Testis (tissue), 5 donors: ENCODE measurements at places on chromosomes 3 and 15. TPM values are rescaled to one million over a fixed set of nuclear protein-coding genes. Genes with fewer than 3 reads are reported as not detected.

The MYH15 gene
- polyA plus RNA-seq, result 0.91 TPM

The LRRN1 gene
- 24.5 TPM for polyA plus RNA-seq

The CACNA1D gene
- polyA plus RNA-seq, result 8.0 TPM

The ZWILCH gene
- polyA plus RNA-seq, result 77.5 TPM

The ARNT2 gene
- 34.3 TPM for polyA plus RNA-seq

The SLC27A2 gene
- polyA plus RNA-seq, result 2.1 TPM

The LRRK1 gene
- 23.0 TPM for polyA plus RNA-seq

The ETFA gene
- 72.1 TPM for polyA plus RNA-seq

The FBLN2 gene
- polyA plus RNA-seq, result 172 TPM

GRCh38 chr3:105327662-105328337, 38.9 kb upstream of the ALCAM start:
- no peak for DNase-seq
- no peaks in the 10 kb centered on the region for H3K27me3 ChIP-seq
- H3K27ac ChIP-seq, result no peak overlapping the region
- no peaks in the 10 kb centered on the region for H3K4me1 ChIP-seq
- H3K4me3 ChIP-seq, result no peak overlapping the region

GRCh38 chr15:64127521-64128270, 23.8 kb upstream of the SNX22 start:
- DNase-seq, result no peak
- no peaks in the 10 kb centered on the region for H3K4me1 ChIP-seq
- no peak overlapping the region for H3K27ac ChIP-seq
- H3K4me3 ChIP-seq, result no peak overlapping the region

GRCh38 chr3:54826251-54826691, 101.6 kb downstream of the LRTM1 start:
- H3K27ac ChIP-seq, result no peak overlapping the region

DNA sequence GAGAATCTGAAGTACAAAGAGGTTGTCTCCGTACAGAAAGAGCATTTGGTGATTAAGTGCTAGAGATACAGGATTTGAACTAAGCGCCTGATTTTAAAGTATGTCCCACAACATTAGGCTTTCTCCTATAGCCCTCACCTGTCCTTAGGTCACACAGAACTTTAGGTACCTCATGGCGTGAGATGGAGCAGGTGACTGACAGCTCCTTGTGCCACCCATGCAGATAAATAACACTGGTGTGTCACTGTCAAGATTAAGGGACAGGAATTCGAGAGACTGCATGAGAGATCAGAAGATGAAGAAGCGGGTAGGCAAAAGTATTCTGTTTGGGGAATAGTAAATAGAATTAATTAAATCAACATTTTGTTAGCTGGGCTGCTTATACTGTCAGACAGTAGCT, 1.1 kb downstream of the BLM start:
- H3K36me3 ChIP-seq, result no peaks in the 10 kb centered on the region
- H3K27me3 ChIP-seq, result no peaks in the 10 kb centered on the region
- no peaks in the 10 kb centered on the region for H3K4me1 ChIP-seq
- no peak for DNase-seq

DNA sequence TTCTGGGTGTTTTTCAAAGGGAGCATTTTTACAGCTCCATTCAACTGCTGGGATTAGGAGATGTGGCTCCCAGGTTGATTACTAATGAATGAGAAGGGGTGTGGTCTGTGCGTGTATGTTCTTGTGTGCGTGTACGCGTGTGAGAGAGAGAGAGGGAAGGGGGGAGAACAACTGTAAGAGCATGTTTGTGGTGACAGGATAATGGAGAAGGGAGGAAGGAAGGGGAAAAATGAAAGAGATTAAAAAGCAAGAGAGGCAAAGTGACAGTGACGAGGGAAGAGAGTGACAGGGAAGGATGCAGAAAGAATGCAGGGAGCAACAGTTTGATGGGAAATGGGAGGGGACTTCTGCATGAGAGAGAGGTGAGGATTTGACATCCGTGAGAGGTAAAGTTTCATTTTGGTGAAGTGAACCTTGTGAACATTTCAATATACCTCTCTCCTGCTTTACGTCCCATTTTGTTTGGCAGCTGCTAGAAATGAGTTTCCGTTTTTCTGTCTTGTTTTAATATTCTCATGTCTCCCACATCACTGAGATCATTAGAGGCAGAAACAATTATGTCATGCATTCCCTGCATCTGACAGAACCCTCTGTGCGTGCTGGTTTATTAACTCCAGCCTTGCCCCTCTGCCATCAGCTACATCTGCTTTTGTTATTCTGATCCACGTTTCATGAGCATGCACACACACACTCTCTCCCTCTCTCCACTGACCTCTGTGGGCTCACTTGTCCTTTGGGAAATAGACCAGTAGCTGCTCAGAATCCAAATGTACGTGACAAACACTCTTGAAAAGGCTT, 161.6 kb downstream of the GAP43 start:
- no peak for DNase-seq
- H3K36me3 ChIP-seq, result no peaks in the 10 kb centered on the region
- peaks cover 6% of the 10 kb centered on the region for H3K4me1 ChIP-seq
- H3K27me3 ChIP-seq, result no peaks in the 10 kb centered on the region
- H3K27ac ChIP-seq, result no peak overlapping the region

DNA sequence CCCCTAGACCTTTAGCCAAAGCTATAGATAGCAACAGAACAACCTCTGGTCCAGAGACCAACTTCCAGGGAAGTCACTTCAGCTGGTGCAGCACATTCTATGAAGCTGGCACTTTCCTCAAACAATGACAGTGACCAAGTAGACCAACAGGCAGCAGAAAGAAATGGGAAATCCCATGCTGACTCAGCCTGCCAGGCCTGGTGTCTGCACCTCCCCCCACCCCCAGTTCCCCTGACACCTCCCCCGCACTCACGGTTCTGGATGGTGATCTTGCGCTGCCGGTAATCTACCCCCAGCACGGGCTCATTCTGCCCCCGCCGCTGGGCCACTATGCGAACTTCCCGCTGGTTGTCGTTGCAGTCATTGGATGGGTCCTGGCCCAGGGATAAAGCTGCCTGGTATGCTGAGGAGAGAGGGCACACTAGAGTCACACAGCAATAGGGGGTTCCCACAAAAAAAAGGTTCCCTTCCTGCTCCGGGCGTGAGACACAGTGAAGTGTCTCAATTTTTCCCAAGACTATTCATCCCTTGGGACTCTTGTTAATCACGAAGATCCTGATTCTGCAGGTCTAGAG, 17.0 kb downstream of the ILDR1 start:
- no peaks in the 10 kb centered on the region for H3K36me3 ChIP-seq
- DNase-seq, result no peak
- H3K4me3 ChIP-seq, result no peak overlapping the region
- H3K27ac ChIP-seq, result no peak overlapping the region
- H3K4me1 ChIP-seq, result peaks cover 4% of the 10 kb centered on the region
- H3K27me3 ChIP-seq, result no peaks in the 10 kb centered on the region

DNA sequence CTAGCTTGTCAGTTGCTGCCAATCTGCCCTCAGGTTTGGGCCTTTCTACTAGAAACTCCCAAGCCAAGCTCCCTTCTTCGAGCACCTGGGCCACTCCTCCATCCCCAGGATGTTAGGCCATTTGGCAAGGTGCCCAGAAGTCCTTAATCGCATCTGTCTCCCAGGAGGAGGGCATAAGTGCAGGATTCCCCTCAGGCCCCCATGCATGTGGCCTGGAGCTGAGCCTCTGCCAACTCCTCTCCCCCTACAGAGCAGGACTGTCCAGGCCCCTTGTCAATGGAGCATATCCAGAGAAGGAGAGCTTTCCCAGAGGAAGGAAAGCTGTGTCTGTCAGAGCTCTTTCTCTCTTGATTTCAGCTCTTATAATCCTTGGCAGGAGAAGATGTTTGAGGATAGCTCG, 182.6 kb upstream of the ROPN1 start:
- no peak overlapping the region for H3K27ac ChIP-seq
- H3K36me3 ChIP-seq, result no peaks in the 10 kb centered on the region
- H3K27me3 ChIP-seq, result no peaks in the 10 kb centered on the region

DNA sequence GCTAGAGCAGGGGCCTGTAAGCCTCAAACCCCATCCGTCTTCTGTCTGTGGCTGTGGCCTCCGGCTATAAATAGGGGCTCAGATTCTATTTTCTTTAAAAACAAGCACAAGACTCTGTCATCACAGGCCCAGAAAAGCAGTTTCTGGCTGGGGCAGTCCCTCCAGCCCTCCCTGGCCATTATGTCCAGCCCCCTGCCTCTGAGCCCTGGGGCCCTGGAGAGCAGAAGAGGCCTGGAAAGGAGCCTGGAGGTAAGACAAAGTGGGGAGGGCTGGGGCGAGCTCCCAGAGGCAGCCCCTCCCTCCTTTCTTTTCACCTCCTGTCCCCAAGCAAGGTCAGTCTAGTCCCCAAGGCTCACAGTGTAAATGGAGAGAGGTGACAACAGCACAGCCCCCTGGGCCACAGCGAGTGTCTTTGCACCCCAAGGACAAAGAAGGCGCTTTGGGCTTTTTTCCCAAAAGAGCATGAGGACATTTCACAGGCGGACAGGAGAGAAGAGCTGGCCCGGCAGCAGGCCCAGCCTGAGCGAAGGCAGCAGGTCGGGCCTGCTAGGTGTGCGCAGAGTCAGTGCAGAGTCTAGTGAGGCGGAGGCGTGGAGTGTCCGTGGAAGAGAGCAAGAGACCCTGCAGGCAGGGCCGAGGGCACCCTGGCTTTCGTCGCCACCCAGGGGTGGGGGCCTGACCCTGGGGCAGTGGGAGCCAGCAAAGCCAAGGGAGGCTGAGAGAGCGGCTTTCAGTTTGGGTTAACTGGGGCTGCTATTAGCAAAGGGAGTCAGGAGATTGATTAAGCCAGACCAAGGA, 188.3 kb downstream of the TBC1D2B start:
- no peak overlapping the region for H3K27ac ChIP-seq
- H3K4me1 ChIP-seq, result no peaks in the 10 kb centered on the region
- H3K36me3 ChIP-seq, result no peaks in the 10 kb centered on the region

- no peaks in the 10 kb centered on the region for H3K36me3 ChIP-seq
- peak overlapping the region; percentile 62 for H3K27ac ChIP-seq
- H3K4me1 ChIP-seq, result peaks cover 9% of the 10 kb centered on the region
- no peaks in the 10 kb centered on the region for H3K27me3 ChIP-seq
- peak; percentile 92 for DNase-seq
These were observed 36.9 kb downstream of the SENP8 start for GRCh38 chr15:72155003-72155621.

DNA sequence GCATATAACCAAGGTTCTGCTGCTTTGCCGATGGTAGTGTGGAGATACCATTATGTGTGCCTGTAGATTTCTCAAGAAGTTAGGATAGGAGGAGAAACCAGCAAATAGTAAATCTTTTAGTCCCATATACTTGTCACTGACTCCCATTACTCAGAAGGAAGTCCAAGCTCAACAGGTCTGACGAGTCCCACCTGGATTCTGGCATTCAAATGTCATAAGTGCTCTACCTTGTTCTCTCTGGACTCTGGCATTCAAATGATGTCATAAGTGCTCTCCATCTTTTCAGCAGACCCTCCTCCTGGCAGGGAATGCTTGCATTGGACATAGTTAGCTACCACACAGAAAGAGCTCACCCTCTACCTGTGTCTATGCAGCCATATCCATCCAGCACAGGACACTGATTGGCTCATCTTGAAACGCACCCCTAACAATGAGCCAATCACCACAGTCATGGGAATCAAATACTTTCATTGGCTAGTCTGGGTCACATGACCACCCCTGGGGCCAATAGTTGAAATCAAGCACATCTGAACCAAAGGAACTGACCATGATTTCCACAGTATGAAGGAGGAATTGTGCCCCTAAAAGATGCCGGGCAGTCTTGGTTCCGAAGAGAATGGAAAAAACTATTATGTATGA, 205.0 kb upstream of the ADAMTS9 start:
- no peak overlapping the region for H3K4me3 ChIP-seq
- peaks cover 28% of the 10 kb centered on the region for H3K4me1 ChIP-seq
- no peak overlapping the region for H3K27ac ChIP-seq
- DNase-seq, result peak; percentile 41

GRCh38 chr15:80570553-80570952, 124.6 kb upstream of the ABHD17C start:
- H3K4me1 ChIP-seq, result peaks cover 8% of the 10 kb centered on the region
- DNase-seq, result peak; percentile 4
- H3K4me3 ChIP-seq, result no peak overlapping the region
- no peaks in the 10 kb centered on the region for H3K27me3 ChIP-seq
- no peak overlapping the region for H3K27ac ChIP-seq
- H3K36me3 ChIP-seq, result no peaks in the 10 kb centered on the region

GRCh38 chr15:29681166-29681845, 141.0 kb downstream of the TJP1 start:
- H3K4me1 ChIP-seq, result peaks cover 15% of the 10 kb centered on the region
- no peaks in the 10 kb centered on the region for H3K27me3 ChIP-seq
- H3K4me3 ChIP-seq, result no peak overlapping the region
- H3K36me3 ChIP-seq, result no peaks in the 10 kb centered on the region

- no peaks in the 10 kb centered on the region for H3K36me3 ChIP-seq
- peak overlapping the region; percentile 90 for H3K27ac ChIP-seq
- H3K4me3 ChIP-seq, result peak overlapping the region; percentile 65
- DNase-seq, result peak; percentile 79
- peaks cover 19% of the 10 kb centered on the region for H3K4me1 ChIP-seq
These were observed 16.1 kb upstream of the SEMA4B start for GRCh38 chr15:90184786-90185704.

- no peak for DNase-seq
- H3K27ac ChIP-seq, result no peak overlapping the region
- H3K4me3 ChIP-seq, result no peak overlapping the region
- no peaks in the 10 kb centered on the region for H3K4me1 ChIP-seq
- H3K27me3 ChIP-seq, result no peaks in the 10 kb centered on the region
These were observed 60.6 kb upstream of the RPL35A start for GRCh38 chr3:197889204-197889930.

GRCh38 chr15:68935400-68935937, 5.1 kb downstream of the SPESP1 start:
- H3K4me3 ChIP-seq, result no peak overlapping the region
- no peaks in the 10 kb centered on the region for H3K27me3 ChIP-seq
- H3K4me1 ChIP-seq, result no peaks in the 10 kb centered on the region
- no peak overlapping the region for H3K27ac ChIP-seq
- DNase-seq, result no peak

- no peaks in the 10 kb centered on the region for H3K36me3 ChIP-seq
- H3K4me1 ChIP-seq, result no peaks in the 10 kb centered on the region
- no peak overlapping the region for H3K4me3 ChIP-seq
- H3K27me3 ChIP-seq, result no peaks in the 10 kb centered on the region
- no peak overlapping the region for H3K27ac ChIP-seq
These were observed 456.5 kb upstream of the THRB start for GRCh38 chr3:24951180-24951579.

DNA sequence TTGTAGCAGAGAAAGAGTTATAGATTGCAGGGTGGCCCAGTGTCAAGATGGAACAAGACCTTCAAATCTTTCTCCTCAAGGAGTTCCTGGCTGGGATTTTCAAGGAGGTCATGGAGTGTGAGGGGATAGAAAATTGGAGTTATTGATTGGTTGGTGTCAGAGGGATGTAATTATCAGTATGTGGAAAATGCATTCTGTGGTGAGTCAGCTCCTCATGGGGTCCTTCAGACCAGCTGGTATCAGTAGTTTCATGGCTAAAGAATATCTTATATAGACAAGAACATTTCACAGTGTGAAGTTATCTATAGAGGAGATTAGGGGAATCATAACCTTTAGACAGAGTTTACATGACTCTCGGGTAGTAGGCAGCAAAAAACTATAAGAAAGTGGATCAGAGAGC, 1114.0 kb upstream of the GBE1 start:
- H3K27ac ChIP-seq, result no peak overlapping the region
- no peak overlapping the region for H3K4me3 ChIP-seq
- no peak for DNase-seq
- H3K36me3 ChIP-seq, result no peaks in the 10 kb centered on the region
- H3K4me1 ChIP-seq, result no peaks in the 10 kb centered on the region

- peaks cover 17% of the 10 kb centered on the region for H3K4me1 ChIP-seq
- no peak overlapping the region for H3K4me3 ChIP-seq
- H3K27ac ChIP-seq, result no peak overlapping the region
- H3K27me3 ChIP-seq, result no peaks in the 10 kb centered on the region
- no peak for DNase-seq
These were observed 126.7 kb downstream of the LPP start for GRCh38 chr3:188280627-188281026.

GRCh38 chr3:7015683-7016440, 154.9 kb downstream of the GRM7 start:
- H3K4me1 ChIP-seq, result no peaks in the 10 kb centered on the region
- no peak for DNase-seq
- H3K36me3 ChIP-seq, result no peaks in the 10 kb centered on the region
